ENCODE measurements at places on chromosomes 3 and 15. TPM values are rescaled to one million over a fixed set of nuclear protein-coding genes. Genes with fewer than 3 reads are reported as not detected.

GRCh38 chr15:96408591-96409183, 78.2 kb downstream of the NR2F2 start:
- no peak for DNase-seq

GRCh38 chr3:63067999-63068645, 192.9 kb upstream of the CADPS start:
- peak; percentile 71 for DNase-seq

GRCh38 chr3:21356402-21356801, 394.6 kb downstream of the ZNF385D start:
- DNase-seq = no peak

GRCh38 chr3:690770-691169, 402.1 kb upstream of the CNTN6 start:
- no peak for DNase-seq

DNA sequence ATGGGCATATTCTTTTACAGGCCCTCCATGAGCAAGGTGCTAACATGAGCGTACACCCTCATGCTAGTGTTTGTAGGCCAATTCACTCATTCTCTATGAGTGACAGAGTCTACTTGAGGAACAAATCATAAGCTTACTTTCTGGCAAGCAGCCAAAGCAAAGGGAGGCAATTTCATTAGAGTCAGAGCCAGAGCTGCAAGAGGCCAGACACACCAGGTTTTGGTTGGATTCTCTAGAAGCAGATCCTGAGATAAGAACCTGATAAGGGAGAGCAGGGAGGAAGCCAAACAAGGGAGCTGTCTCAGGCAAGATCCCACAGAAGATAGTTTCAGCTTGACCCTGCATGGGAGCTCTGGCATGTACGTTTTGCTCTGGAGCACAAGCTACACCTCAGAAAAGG, 214.1 kb upstream of the CTNNB1 start:
- no peak for DNase-seq

DNA sequence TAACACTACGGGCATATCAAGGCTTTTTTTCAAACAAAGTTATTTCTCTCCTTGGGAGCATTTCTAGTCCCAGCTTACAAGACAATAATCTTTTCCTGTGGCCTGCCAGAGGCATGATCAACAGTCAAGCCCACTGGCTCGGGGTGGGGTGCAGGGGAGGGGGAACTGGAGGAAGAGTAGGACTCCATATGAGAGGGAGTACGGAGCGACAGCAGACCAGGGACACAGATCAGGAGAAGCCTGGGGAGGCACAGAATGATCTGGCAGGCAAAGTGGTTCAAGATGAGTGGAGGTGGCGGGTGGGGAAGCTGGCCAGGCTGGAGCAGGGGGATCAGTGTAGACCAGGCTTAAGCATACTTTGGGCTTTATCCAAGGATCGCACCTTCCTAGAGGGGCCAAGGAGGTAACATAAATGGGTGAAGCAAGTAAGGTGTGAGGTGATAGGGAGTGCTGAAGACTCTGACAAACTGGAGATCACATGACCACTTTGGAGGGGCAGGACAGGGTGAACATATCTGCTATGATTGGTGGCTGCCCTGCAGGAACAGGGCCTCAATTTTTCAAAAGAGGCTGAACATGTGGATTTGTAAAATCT, 37.4 kb downstream of the KLF15 start:
- no peak for DNase-seq

DNA sequence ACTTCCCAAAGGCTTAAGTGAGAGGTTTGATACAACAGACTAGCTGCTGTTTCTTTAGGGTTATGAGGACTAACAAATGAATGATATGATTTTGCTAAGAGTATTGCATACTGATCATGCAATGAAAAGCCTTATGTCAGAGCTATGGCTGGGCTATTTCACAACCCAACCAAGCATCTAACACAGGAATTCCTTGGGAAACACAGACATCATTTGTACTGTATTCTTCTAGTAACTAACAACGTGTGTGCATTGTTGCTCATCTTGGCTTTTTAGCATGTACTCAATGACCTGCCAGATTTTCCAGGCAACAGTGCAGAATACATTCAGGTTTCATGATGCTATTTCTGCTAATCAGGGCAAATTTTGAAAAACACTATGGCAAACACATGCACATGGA, 19.3 kb downstream of the PDZRN3 start:
- DNase-seq = peak; percentile 63

DNA sequence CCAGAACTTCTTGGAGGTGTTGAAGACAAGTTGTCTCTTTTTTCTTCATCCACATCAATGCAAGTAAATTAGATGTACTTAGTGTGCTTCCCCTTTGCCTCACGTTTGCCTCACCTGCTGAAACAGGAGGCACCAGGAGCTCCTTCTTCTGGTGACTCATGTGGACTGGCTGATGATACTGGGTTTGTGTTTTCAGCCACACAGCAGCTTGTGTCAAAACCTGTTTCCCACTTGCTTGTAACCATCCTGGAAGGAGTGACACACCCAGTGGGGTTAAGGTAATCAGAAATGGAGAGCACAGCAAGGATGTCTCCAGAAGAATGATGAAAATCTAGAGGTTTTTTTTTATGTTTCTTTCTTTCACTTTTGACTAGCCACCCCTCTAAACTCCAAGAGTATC, 143.3 kb upstream of the RBMS3 start:
- DNase-seq = no peak

DNA sequence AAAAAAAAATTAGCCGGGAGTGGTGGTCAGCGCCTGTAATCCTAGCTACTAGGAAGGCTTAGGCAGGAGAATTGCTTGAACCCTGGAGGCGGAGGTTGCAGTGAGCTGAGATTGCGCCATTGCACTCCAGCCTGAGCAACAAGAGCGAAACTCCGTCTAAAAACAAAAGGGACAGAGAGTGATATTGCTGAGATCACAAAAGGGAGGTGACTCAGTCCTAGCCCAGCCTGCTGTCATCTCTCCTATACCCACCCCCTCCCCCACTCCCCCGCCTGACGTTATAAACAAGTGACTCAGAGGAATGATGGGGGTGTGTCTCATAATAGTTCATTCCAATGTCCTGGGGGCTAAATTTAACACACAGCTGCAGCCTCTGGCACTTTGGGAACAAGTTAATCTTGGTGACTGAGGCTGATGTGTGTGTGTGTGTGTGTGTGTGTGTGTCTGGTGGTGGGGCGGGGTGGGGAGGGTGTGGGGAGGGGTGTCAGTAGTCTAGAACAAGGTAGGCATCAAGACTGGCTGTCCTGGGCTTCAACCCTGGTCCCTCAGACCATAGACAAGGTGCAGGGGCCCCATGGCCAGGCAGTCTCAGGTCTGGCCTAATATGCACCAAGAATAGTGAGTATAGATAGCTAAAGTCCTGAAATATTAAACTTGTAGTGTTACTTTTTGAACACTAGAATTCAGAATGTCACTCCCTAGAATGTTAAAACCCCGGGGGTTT, 1.3 kb upstream of the KLHL40 start:
- no peak for DNase-seq

- DNase-seq = no peak
Observed at GRCh38 chr3:58214484-58215316, 3.9 kb upstream of the DNASE1L3 start.

DNA sequence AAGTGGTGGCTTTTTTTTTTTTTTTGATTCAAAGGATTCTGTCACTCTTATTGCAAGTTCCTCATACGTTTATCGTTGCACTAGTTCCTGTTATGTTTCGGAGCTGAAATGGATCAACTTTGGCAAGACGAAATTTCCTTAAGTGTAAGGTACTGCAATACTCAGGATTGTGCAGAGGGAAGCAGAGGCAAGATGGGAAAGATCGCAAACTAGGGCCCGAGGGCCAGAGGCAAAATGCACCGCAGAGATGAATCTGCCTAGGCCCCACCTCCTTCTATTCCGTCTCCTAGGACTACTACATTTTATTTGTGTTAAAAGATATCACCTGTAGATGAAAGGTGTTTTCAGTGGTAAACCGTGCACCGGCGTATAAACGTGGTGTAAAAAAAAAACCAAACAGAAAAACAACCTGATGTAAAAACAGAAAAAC, 331 bp downstream of the RNU6-1 start:
- DNase-seq = peak; percentile 51

DNA sequence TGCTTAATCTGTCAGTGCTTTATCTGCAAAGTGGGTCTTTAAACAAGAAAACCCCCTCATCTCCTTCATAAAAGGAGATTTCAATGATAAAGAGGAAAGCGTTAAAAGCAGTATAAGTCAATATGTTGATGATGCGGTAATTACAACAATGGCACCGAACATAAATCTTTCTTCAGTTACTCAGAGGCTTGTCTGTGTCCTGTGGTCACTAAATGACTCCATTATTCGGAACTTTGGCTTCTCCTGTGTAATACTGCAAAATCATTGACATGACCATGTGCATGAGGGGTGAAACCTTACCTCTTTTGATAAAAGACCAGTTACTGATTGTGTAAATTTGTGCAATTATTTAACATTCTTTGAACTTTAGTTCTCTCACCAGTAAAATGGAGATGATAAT, 4.8 kb upstream of the USP3 start:
- DNase-seq = no peak

DNA sequence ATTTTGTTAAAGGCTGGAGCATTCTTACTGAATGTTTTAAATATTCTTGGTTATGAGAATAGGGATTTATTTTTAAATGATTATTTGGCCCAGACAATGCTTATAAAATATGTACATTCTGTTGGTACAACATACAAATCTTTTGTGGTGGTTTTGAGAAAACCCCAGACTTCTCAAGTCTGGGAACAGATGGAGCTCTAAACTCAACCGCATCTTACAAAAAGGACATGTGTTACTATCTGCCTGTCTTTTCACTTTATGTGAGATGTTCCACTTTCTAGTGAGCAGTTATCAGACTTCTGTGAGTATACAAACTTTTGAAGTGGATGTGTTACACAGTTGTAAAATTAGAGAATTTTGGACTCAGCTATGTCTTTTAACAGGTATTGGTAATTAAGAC, 135.5 kb upstream of the RBMS3 start:
- no peak for DNase-seq

DNA sequence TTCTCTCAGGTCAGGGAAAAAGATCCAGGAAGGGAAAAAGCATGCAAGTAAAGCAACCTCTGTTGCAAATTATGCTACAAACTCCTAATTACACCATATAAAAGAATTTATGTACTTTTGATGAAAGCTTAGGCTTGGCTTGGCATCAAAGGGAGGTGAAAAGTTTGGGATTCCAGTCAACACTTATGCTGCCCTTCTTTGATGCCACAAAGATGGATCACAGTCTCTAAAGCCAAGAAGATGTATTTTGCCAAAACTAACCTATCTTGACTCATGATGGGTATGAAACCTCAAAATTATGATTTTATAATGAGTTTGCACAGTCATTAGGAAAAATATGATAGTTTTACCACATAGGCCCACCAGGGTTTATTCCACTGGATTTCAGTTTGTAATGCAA, 101.0 kb upstream of the CCDC80 start:
- no peak for DNase-seq

DNA sequence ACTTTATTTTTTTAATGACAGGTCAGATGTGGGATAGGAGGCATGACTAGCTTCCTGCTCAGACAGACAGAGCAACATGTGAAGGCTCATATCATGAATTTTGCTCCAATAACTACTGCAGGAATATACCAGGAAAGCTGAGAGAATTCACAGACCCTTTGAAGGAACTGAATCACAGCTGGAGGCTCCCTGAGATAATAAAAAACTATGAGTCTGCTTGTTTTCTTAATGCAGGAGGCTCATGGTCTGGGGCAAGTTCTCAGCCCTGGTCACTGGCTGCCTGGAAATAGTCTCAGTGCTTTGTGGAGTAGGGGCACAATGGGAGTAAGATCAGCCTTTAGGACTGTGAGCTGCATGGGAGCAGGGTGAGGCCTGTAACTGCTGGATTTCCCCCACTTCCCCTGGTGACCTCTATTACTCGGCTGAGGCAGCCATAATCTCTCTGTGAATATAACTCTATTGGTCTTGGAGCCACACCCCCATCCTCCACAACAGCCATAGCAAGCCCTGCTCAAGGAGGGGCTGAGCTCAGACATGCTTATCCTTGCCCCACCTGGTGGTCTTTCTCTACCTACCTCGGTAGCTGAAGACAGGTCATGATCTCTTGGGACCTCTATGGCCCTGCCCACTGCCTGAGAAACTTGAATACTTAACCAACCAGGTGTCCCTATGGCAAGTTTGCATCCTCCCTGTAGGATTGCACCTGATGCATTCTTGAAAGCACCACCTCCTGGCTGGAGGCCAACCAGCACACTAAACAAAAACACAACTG, 281.6 kb upstream of the TMCO5A start:
- DNase-seq = no peak

- no peak for DNase-seq
Observed at GRCh38 chr3:123953735-123954134, 7.3 kb downstream of the CCDC14 start.

- DNase-seq = no peak
Observed at GRCh38 chr3:46383951-46384330, 13.2 kb downstream of the CCR5 start.

DNA sequence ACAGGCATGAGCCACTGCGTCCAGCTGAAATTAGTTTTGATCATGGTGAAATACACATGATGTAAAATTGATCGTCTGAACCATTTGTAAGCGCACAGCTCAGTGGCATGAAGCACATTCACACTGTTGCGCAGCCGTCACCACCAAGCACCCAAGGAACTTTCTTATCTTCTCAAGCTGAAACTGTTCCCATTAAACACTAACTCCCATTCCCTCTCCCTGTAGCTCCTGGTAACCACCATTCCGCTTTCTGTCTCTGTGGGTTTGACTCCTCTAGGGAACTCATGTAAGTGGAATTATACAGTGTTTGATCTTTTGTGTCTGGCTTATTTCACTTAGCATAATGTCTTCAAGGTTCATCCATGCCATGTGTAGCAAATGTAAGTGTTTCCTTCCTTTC, 62.3 kb downstream of the FBLN2 start:
- DNase-seq = no peak

GRCh38 chr3:41881233-41881821, 80.6 kb downstream of the ULK4 start:
- peak; percentile 51 for DNase-seq

GRCh38 chr3:188170461-188171459, 16.8 kb downstream of the LPP start:
- no peak for DNase-seq

GRCh38 chr15:34203936-34204335, 6.0 kb downstream of the KATNBL1 start:
- DNase-seq = no peak

- DNase-seq = no peak
Observed at GRCh38 chr3:31064021-31064420, 169.6 kb upstream of the GADL1 start.

DNA sequence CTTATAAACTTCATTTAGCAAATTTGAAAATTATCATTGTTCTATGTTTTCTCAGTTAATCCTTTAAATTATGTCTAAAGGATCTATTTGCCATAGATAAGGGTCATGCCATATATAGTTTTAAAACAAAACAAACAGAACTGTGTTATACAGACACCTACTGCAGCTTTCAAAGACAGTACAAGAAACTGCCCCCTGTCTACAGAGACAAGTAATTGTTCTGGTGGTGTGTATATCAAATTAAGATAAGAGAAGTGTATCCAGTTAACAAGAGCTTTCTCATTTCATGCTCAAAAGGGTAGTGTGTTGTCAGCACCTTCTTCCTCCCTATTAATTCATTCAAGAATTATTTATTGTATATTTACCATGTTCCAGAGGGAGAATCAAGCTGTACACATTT, 201.2 kb downstream of the FMN1 start:
- no peak for DNase-seq

- DNase-seq = peak; percentile 75
Observed at GRCh38 chr3:36868614-36869436, 76.0 kb downstream of the TRANK1 start.

The ISL2 gene
- polyA plus RNA-seq = not detected

The EPB42 gene
- 3.7 TPM for polyA plus RNA-seq

The IMPG2 gene
- polyA plus RNA-seq = 0.98 TPM

The TMEM207 gene
- polyA plus RNA-seq = 0.16 TPM

The FILIP1L gene
- 82.3 TPM for polyA plus RNA-seq

The CDHR4 gene
- polyA plus RNA-seq = not detected

The LMAN1L gene
- polyA plus RNA-seq = not detected

The CCR9 gene
- not detected for polyA plus RNA-seq

The TAGLN3 gene
- 3.0 TPM for polyA plus RNA-seq
